ENCODE measurements at places on chromosomes 7 and 10.

- no peak for DNase-seq
These were observed 13.7 kb upstream of the INMT start for GRCh38 chr7:30738026-30738915.

GRCh38 chr7:105655067-105655466, 73.8 kb upstream of the EFCAB10 start:
- no peak for DNase-seq

- no peak for DNase-seq
These were observed 9.6 kb downstream of the TPK1 start for GRCh38 chr7:144826208-144826607.

DNA sequence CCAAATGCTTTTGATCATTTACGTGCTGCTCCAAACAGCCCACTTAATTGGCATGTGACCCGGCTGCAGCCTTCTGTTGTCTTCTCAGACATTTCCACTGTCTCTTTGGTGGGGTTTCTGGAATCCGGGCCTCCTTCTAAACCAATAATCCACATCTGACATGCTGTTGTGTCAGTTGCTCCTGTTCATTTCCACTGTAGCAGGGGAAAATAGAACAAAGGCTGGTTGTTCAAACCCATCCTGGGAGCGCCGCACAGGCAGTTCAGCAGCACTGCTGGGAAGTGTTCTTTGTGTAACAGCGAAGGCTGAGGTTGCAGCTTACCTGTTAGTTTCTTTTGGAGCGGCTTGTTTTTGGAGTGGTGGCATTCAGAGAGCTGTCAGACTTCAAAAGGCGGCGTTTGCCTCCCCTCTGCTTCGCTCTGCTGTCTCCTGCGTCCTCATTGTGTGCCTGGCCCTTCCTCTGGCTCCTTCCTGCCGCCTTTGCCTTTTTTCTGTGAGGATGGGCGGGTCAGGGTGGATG, 149.4 kb downstream of the SNX10 start:
- DNase-seq: no peak

GRCh38 chr7:112083776-112084355, 122.3 kb downstream of the DOCK4 start:
- no peak for DNase-seq

DNA sequence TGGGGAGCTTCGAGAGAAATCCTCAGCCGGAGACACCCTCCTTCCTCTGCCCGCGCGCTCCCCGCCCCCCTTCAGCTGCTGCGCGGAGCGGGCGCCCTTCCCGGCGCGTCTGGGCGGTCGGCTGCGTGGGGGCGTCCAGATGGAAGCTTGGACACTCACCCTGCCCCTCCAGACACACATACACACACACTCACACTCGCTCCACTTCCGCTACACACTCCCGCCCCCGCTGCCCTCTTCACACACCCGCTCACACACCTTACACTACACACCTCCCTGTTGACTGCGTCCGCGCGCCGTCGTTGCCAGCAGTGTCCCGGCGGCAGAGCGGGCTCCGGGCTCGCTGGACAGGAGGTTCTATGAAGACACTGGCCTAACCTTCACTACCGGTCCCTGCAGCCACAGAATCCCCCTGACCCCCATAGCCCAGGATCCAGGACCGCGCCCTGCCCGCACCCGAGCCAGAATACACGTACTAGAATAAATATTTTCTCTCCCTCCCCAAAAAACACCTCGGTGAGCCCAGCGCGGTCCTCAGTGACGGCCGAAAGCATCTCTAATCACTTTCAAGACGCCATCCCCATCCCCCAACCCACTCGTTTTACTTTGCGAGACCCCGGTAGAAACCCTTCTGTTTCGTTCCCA, 1.1 kb upstream of the EGR2 start:
- DNase-seq: peak; percentile 81

DNA sequence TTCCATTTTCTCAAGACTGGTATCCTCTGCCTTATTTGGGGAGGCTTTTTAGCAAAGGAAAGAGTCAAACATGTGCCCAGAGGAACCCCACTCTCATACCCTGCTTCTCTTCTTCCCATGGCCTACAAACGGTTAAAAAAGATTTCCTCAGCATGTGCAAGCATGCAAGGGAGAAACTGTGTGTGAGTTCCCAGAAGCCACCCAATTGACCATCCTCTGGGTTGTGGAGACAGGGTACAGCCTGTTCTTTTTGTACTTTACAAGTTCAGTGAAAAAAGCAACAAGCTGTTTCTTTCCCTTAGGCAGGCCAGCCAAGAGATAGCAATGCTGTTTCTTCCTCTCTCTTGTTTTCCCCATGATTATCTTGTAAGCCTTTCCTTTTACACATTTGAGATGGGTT, 68.8 kb upstream of the MTPN start:
- no peak for DNase-seq

- DNase-seq: peak; percentile 84
These were observed 623 bp downstream of the TYSND1 start for GRCh38 chr10:70145666-70146488.

- no peak for DNase-seq
These were observed 10.1 kb downstream of the PSTK start for GRCh38 chr10:122990278-122990677.

DNA sequence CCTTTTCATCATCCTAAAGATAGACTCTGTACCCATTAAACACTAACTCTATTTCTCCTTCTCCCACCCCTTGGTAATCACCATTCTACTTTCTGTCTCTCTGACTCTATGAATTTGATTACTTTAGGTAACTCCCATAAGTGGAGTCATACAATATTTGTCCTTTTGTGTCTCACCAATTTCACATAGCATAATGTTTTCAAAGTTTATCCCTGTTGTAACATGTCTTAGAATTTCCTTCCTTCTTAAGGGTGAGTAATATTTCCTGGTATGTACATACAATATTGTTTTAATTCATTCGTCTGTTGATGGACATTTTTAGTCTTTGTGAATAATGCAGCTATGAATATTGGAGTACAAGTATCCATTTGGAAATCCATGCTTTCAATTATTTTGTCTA, 50.9 kb upstream of the CDCA7L start:
- no peak for DNase-seq

DNA sequence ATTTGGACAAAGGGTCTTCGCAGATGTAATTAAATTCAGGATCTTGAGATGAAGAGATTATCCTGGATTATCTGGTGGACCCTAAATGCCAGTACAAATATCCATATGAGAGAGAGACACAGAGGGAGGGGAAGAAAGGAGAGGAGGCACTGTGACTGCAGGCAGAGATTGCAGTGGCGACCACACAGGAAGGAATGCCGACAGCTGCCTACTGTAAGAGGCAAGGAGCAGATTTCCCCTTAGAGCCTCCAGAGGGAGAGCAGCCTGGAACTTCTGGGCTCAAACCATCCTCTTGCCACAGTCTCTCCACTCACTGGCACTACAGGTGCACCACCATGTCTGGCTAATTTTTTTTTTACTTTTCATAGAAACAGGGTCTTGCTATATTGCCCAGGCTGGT, 152.3 kb downstream of the SDK1 start:
- DNase-seq: no peak

DNA sequence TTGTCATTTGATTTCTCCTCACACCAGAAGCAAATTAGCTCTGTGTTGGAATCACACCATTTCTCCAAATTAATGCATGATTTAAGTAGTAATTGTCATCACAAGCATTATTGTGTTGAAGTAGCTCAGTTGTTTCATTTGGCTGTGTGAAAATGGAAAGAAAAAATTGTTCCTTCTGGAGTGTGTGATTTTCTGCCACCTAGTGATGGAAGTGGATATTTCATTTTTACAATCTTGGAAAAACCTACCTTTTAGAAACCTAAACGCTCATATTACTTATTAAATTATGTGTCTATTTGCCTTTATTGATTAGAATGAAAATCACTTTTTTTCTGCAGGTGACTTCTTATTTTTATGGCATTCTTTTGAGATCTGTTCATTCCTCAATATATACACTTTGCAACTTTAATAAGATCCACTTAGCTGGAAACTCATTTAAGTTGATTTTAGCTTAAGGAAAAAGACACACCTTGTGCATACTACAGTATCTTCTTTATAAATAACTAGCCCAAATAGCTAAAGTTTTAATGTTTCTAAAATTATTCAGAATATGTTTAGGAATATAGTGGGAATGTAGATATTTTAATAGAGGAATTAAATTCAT, 50.0 kb downstream of the SRI start:
- DNase-seq: no peak

GRCh38 chr10:43479275-43479674, 42.4 kb downstream of the ZNF487 start:
- DNase-seq: no peak

DNA sequence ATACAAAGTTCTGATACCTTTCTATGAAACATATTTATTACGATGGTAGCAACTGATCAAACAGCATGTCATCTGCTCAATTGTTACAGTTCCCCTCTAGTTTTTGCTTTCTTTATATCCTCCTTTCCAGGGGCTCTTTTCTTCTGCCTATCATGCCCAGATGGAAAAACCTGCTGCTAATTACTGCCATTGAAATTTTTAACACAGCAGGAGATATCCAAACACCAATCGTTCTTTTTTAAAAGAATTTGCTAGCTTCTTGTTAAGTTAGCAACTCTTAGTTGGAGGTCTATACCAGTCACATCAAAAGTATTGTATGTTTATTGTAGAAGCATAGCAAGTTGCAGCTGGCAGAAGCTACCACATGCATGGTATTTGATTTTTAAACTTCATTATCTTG, 768.5 kb downstream of the NXPH1 start:
- no peak for DNase-seq

DNA sequence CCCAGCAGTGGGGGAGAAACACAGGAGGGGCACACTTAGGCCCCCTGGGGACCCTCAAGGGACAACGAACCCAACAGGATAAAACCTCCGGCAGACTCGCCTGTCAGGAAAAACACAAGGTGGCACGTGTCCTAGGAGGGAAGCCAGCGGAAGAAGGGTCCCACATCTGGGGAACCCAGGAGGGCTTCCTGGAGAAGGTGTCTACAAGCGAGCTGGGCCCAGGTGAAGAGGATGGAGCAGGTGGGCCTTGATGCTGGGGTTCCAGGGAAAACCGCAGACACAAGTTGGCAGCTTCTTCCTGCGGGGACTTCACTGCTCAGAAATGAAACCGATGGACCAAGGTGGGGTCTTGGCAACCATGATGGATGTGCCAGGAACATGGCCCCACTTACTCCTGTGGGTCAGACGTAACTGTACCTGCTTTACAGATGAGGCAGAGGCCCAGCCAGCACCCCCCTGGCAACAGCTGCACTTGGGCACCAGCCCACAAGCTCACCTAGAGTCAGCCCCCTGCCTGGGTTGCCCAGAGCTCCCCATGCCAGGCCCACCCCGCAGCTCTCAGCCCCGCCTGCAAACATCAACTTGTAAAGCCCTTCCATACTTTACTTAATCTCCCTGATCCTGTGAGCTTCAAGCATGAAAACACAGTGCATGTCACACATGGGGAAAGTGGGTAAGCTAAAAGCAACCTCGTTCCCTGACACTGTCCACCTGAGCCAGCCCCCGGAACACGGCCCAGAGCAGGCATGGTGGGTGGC, 225.0 kb downstream of the ELFN1 start:
- no peak for DNase-seq

- no peak for DNase-seq
These were observed 731.0 kb upstream of the GALNT17 start for GRCh38 chr7:70400829-70401380.

Data from activated T-cell treated with anti-CD3 and anti-CD28 coated beads, Interleukin-2, amount 50 U/mL, for 48 hours (primary cell).